Activated gamma-delta T cell treated with Interleukin-2 at 50 U/mL for 16 hours (primary cell): ENCODE measurements at places on chromosomes 7 and 10.

DNA sequence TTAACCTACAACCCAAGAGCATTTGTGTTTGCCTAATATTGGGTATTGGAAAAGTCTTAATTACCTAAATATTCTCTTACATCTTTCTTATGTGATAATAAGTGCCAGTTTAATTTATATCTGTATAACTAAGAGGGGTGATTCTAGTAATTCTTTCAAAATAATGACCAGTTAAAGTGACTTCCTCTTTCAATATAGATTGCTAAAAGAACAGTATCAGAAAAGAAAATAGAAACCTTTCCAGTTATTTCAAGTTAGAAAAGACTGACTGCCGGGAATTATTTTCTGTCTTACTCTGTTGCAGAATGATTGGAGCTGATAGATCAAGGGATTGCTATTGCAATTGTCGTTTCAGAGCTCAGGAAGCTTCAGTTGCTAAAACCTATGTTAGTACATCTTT, 525.0 kb upstream of the SEMA3D start:
- no peak for DNase-seq

- no peak for DNase-seq
Observed at GRCh38 chr10:88409824-88410223, 173.3 kb downstream of the RNLS start.

- no peak for DNase-seq
Observed at GRCh38 chr10:132452216-132452650, 55.2 kb downstream of the PWWP2B start.

- DNase-seq, result no peak
Observed at GRCh38 chr10:104324221-104324686, 14.0 kb downstream of the ITPRIP start.

GRCh38 chr10:133336577-133337369, at the start of gene CALY:
CALY (minus strand) TSS chr10:133336896; CDS start chr10:133328989, 7,907 bp downstream.
- peak; percentile 87 for DNase-seq

GRCh38 chr7:12757443-12757842, 70.0 kb downstream of the ARL4A start:
- DNase-seq, result no peak

- DNase-seq, result no peak
Observed at GRCh38 chr7:144001543-144001942, 1.4 kb downstream of the OR6B1 start.

DNA sequence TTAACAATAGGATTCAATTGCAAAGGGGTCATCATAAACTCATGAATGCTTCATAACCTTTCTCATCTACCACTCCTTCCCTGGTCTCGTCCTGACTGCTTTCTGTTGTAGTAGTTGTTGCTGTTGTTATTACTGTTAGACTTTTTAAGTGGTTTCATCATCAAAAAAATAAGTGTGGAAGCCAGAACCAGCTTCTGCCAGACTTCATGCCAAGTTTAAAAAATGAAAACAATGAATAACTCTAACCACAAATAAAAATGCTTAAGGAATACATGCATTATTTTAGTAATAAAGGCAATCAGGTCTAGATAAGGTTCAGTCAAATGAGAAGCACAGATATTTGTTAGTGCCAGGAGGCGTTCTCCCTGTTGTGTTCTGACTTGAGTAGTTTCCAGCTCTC, 85.4 kb downstream of the PCLO start:
- no peak for DNase-seq

GRCh38 chr10:80155696-80156215, 23.2 kb downstream of the PLAC9 start:
- DNase-seq, result no peak

- DNase-seq, result no peak
Observed at GRCh38 chr7:132472463-132473120, 103.7 kb downstream of the PLXNA4 start.

DNA sequence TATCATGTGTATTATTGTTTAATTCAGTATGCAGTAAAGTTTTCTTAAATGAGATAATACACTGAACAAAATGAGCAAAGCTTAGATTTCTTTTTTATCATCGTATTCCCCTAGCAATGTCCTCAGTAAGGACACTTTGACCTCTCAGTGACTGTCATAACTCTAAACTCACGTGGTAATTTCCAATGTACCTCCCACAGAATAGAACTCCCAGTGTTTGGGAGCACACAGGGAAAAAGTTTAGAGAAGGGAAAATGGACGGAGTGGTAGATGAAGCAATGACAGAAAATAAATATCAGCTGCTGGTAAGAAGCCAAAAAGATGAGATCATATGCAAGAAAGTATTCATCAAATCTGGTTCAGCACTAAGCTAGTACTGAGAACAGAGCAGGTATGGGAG, 758.6 kb upstream of the KCND2 start:
- DNase-seq, result no peak

- DNase-seq, result no peak
Observed at GRCh38 chr7:2143981-2144595, 88.7 kb downstream of the MAD1L1 start.

DNA sequence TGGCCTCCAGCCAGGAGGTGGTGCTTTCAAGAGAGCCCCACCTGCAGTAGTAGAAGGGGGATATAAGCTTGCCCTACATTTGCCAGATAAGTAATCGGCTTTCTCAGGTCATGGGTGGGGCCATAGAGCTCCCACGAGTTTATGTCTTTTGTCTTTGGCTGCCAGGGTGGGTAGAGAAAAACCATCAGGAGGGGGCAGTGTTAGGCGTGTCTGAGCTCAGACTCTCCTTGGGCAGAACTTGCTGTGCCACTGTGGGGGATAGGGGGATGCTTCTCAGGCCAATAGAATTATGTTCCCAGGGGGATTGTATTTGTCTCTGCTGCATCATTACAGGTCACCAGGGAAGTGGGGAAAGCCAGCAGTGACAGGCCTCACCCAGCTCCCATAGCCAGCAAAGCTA, 12.3 kb upstream of the MRPS33 start:
- DNase-seq, result no peak

GRCh38 chr10:72254813-72255568, 18.7 kb upstream of the DDIT4 start:
- DNase-seq, result peak; percentile 34

DNA sequence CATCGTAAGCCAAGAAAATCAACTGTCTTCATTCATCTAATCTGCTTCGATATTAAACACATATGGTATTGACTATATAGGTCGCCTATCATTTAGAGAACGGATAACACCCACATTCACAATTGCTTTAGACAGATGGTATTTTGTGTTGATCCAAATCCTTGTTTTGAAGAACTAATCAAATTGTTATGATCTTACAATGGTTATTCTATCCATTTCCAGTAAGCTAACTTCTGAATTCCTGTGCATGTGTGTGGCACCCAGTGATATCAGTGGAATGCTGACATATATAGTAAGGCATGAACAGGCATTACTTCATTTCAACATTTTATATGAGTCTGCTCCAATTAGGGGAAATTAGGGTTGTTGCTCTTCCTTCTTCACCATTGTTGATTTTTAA, 98.8 kb downstream of the SEMA3E start:
- DNase-seq, result no peak

DNA sequence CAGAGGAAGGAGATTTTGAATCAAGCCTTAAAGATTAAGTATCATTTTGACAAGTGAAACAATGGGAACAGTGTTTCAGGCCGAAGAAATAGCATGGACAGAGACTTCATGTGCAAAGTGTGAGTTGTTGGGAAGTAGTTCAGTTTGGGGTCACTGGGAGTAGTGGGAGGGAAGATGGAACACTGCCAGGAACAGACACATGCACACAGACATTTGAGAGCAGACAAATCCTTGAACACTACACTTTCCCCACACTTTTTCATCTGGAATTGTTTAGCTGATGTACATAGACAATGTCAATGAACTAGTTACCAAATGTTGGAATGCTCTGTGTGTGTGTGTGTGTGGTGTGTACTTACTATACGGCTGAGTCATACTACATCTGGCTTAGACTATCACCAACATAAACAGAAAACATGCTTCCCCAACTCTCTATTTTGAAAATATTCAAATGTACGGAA, 52.4 kb upstream of the LRRC17 start:
- DNase-seq, result no peak

- no peak for DNase-seq
Observed at GRCh38 chr7:84999450-84999849, 187.4 kb downstream of the SEMA3D start.

DNA sequence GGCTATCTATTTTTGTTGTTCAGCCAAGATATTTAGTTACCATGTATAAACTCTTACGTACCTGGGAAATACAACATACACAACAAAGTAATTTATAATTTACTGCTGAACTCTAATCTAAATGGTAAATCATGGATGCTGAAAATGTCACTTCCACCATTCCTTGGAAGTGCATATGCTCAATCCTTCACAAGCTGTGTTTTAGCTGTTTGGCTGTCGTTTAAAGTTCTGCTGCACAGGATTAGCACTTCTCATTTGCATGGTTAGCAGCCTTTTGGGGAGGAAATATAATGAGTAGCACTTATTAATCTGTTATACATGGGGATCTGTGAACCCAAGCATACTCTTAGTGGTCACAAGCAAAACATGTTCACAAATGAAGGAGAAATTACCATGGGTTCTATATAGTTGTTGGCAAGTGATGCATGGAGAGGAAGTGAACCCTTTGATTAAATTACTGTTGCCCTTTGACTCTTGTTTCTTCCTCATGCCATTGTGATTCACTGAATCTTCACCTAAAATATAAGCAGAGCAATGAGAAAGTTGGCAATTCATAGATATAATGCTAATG, 18.5 kb downstream of the PIK3CG start:
- no peak for DNase-seq

- no peak for DNase-seq
Observed at GRCh38 chr7:151003572-151003971, 12.8 kb downstream of the NOS3 start.

- DNase-seq, result no peak
Observed at GRCh38 chr10:89741126-89741762, 39.9 kb downstream of the KIF20B start.

- no peak for DNase-seq
Observed at GRCh38 chr7:140940898-140941297, 16.2 kb upstream of the BRAF start.

DNA sequence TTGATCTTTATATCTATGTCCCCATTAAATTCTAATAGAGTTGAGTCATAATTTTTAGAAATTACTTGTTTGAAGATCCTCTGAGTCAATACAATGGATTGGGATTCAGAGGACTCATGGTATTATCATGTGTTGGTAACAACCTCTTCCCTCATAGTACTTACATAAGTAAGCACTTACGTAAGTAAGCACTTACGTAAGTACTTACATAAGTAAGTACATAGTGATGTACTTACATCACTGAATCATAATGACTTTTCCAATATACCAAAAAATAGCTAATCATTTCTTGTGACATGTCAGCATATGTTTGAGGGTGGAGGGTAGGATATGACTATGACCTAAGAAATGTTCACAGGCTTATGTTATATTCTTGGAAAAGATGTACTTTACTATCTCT, 740.5 kb downstream of the SORCS1 start:
- DNase-seq, result no peak

- DNase-seq, result no peak
Observed at GRCh38 chr7:129843978-129844840, 108.6 kb downstream of the UBE2H start.

DNA sequence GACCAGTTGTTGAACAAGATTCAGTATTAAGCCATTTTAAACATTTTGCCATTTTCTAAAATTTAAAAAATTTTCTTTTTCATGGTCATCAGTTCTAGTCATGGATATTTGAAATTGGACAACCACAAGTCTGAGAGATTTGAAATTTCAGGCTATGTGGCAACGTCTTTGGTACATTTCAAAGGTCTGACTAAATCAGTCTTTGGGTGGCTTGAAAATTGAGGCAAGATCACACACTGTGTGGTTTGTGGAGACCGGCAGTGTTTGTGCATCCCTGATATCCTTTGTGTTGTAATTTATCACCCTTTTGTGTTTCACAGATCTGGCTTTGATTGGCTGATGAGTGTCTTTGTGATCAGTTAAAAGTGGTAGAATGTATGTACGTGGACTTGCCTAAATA, 35.7 kb downstream of the CCAR1 start:
- DNase-seq, result no peak

DNA sequence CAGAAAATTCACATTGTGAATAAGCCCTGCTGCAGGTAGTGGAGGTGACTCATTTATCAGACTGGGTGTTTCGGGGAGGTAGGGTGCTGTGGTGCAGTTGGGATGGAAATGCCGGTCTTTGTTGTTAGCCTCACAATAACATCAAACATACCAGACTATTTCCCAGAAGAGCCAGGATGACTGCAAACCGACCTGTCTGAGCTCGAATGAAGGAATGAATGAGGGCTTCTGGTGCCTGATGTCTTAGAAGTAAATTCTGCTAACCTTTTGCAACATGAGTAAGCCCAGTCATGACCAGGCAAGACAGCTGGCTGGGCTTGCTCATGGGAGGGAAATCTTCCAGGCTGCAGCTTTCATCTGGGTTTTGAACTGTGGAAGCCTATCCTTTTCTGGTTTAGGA, 2.4 kb upstream of the VDAC2 start:
- DNase-seq, result no peak

GRCh38 chr10:11145495-11145855, 127.8 kb downstream of the CELF2 start:
- DNase-seq, result peak; percentile 73

GRCh38 chr7:132300599-132301277, 275.5 kb downstream of the PLXNA4 start:
- no peak for DNase-seq

DNA sequence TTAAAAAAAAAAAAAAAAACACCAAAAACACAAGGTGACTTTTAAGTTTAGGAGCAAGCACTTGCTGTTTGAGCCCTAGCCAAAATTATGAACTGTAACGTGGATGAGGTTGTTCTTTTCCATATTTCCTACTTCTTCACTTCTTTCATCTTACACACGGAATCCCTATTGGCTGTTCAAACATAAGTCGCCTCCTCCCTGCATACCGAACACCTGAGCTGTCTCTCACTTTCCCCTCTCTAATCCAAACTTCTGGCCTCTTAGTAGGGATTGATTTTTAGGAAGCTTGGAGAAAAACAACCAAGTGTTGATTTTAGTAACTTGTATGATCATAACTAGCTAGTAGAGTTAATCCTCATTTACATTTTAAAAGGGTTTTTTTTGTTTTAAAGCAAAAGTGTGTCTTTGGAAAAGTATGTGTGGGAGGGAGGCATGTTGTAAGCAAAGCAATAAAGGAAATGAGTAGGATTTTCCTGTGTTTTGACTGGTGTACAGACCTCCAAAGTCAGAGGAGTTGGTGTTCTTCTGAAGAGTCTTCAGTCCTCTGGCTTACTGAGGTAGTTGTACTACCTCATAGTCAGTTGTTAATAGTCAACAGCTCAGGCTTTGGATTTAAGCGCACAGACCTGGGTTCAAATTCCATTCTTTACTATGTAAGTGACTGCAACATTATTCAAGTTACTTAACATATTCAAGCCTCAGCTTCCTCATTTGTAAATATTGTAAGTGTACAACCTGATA, 39.3 kb downstream of the RABGEF1 start:
- DNase-seq, result no peak

- no peak for DNase-seq
Observed at GRCh38 chr10:8069627-8070026, 15.1 kb downstream of the GATA3 start.
